ENCODE measurements at places on chromosomes 5 and 9.

GRCh38 chr5:138033907-138034306 is 1.0 kb upstream of the FAM13B start:
- no peak for DNase-seq
- H3K4me1 ChIP-seq, result peaks cover 57% of the 10 kb centered on the region
- no peaks in the 10 kb centered on the region for H3K27me3 ChIP-seq
- peak overlapping the region; percentile 97 for H3K27ac ChIP-seq
- peaks cover 20% of the 10 kb centered on the region for H3K36me3 ChIP-seq

- DNase-seq, result no peak
- peaks cover 8% of the 10 kb centered on the region for H3K27me3 ChIP-seq
- H3K36me3 ChIP-seq, result no peaks in the 10 kb centered on the region
Observed at GRCh38 chr5:74109344-74109743, 483.3 kb downstream of the ARHGEF28 start.

DNA sequence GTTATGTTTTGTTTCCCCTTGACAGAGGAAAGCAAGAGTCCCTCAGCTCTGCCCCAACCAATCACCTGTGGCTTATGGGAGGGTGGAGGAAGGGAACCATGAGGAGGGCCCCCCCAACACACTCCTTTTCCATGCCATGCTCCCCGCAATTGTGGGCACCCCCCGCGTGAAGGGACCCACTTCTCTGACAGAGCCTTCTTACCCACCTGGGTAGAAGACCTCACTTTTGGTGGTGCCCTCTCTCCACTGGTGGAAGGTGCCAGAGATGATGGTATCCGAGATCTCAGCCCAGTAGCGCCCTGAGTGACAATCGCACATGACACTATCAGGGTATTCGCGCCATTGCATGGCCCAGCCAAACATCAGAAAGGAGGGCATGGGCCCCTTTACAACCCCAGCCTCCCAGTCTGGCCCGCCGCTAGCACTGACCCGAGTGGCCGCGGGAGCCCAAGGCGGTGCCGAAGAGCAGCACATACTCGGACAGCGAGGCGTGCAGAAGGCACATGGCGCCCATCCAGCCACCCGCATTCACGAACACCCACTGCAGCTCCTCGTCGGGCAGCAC is 714 bp downstream of the SIGMAR1 start:
- peak overlapping the region; percentile 74 for H3K27ac ChIP-seq
- H3K36me3 ChIP-seq, result peaks cover 15% of the 10 kb centered on the region
- peak overlapping the region; percentile 88 for H3K4me3 ChIP-seq
- peaks cover 42% of the 10 kb centered on the region for H3K4me1 ChIP-seq

- peak overlapping the region; percentile 28 for H3K27ac ChIP-seq
- H3K36me3 ChIP-seq, result peaks cover 84% of the 10 kb centered on the region
- H3K4me3 ChIP-seq, result no peak overlapping the region
- no peaks in the 10 kb centered on the region for H3K27me3 ChIP-seq
Observed at GRCh38 chr9:127763918-127764384, 14.5 kb downstream of the SH2D3C start.

DNA sequence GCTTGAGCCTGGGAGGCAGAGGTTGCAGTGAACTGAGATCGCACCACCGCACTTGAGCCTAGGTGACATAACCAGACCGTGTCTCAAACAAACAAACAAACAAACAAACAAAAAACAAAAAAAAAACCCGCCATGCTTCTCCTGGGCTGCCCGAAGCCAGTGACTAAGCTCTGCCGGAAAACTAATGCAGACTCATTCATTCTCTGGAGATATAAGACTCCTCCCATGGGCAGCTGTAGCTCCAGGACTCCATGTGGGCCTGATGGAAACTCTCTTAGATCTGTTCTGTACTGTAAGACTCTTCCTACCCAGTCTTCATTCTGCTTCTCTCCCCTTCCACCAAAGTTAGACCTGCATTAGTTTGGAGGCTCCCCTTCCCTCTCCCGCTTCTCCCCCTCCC is 11.1 kb downstream of the GLDC start:
- peaks cover 1% of the 10 kb centered on the region for H3K27me3 ChIP-seq
- H3K4me3 ChIP-seq, result no peak overlapping the region
- no peak for DNase-seq
- peaks cover 5% of the 10 kb centered on the region for H3K4me1 ChIP-seq

- no peak for DNase-seq
- H3K36me3 ChIP-seq, result no peaks in the 10 kb centered on the region
- no peak overlapping the region for H3K4me3 ChIP-seq
- no peak overlapping the region for H3K27ac ChIP-seq
Observed at GRCh38 chr5:133298447-133298846, 246.6 kb downstream of the HSPA4 start.

- no peaks in the 10 kb centered on the region for H3K36me3 ChIP-seq
- no peak overlapping the region for H3K4me3 ChIP-seq
- DNase-seq, result no peak
- H3K27me3 ChIP-seq, result peaks cover 1% of the 10 kb centered on the region
Observed at GRCh38 chr5:175855041-175855720, 16.2 kb upstream of the CPLX2 start.

- peaks cover 24% of the 10 kb centered on the region for H3K36me3 ChIP-seq
- peaks cover 88% of the 10 kb centered on the region for H3K4me1 ChIP-seq
- H3K4me3 ChIP-seq, result no peak overlapping the region
- H3K27ac ChIP-seq, result peak overlapping the region; percentile 53
Observed at GRCh38 chr9:131404581-131404980, 10.7 kb downstream of the PRRC2B start.

GRCh38 chr9:136115641-136116359 is 2.9 kb downstream of the TMEM250 start:
- peaks cover 58% of the 10 kb centered on the region for H3K4me1 ChIP-seq
- no peak overlapping the region for H3K4me3 ChIP-seq
- no peaks in the 10 kb centered on the region for H3K27me3 ChIP-seq
- no peak for DNase-seq
- peak overlapping the region; percentile 99 for H3K27ac ChIP-seq

- peaks cover 2% of the 10 kb centered on the region for H3K4me1 ChIP-seq
- no peak overlapping the region for H3K27ac ChIP-seq
- H3K4me3 ChIP-seq, result no peak overlapping the region
- no peaks in the 10 kb centered on the region for H3K36me3 ChIP-seq
Observed at GRCh38 chr9:8206720-8207119, 407.1 kb upstream of the DMAC1 start.

DNA sequence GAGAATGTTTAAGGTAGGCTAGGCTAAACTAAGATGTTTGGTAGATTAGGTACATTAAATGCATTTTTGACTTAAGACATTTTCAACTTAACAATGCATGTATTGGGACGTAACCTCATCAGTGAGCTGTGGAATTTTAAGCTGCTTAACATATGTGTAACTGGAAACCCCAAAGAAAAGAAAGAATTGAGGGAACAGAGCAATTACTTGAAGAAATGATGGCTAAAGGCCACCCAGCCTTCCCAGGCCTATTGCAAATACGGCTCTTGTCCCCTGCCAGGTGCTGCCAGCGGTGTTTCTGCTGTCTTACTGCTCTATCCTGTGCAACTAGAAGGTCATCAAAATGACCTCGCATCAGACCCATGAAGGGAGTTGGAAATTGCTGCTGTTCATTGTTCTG is 52.0 kb downstream of the RICTOR start:
- H3K4me3 ChIP-seq, result no peak overlapping the region
- H3K27ac ChIP-seq, result no peak overlapping the region
- no peaks in the 10 kb centered on the region for H3K27me3 ChIP-seq

GRCh38 chr5:81904166-81904565 is 67.7 kb upstream of the ATG10 start:
- H3K36me3 ChIP-seq, result no peaks in the 10 kb centered on the region
- no peaks in the 10 kb centered on the region for H3K27me3 ChIP-seq
- no peak overlapping the region for H3K27ac ChIP-seq
- DNase-seq, result no peak
- H3K4me3 ChIP-seq, result no peak overlapping the region
- H3K4me1 ChIP-seq, result no peaks in the 10 kb centered on the region

DNA sequence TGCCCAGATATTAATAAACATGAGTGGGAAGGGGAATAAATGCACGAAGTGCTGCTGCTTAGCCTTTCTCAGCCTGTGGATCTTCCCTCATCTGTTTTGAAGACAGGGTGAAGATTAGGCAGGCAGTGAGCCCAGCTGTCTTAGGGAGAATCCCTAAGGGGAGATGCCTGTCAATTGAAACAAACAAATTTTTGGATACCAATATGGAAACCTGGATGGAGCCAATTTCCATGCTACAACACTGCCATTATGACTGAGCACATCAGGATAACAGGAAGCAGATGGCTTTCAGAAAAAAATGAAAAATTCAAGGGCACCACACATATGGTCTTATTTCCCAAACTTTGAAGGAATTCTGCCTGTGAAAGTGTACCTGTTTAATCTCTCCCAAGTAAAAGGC is 80.3 kb downstream of the HMHB1 start:
- H3K36me3 ChIP-seq, result no peaks in the 10 kb centered on the region
- H3K27me3 ChIP-seq, result peaks cover 6% of the 10 kb centered on the region
- no peak overlapping the region for H3K4me3 ChIP-seq
- no peak overlapping the region for H3K27ac ChIP-seq

- no peaks in the 10 kb centered on the region for H3K36me3 ChIP-seq
- H3K27me3 ChIP-seq, result no peaks in the 10 kb centered on the region
- no peak overlapping the region for H3K4me3 ChIP-seq
- no peak for DNase-seq
- no peaks in the 10 kb centered on the region for H3K4me1 ChIP-seq
- no peak overlapping the region for H3K27ac ChIP-seq
Observed at GRCh38 chr9:75993434-75993833, 103.0 kb downstream of the PCSK5 start.

DNA sequence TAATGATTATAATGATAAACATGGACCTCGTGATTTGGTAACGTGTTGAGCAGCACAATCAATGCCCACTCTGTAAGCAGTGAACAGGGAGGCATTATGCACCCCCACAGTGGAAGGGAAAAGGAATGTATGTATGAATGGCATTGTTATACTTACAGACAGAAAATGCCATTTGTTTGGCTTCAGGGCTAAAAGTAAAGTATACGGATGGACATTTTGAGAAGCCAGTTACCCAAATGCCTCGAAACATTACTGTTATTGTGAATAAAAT is 260.2 kb upstream of the PPP1R2B start:
- no peak overlapping the region for H3K27ac ChIP-seq
- H3K4me1 ChIP-seq, result no peaks in the 10 kb centered on the region
- peaks cover 4% of the 10 kb centered on the region for H3K27me3 ChIP-seq
- no peak overlapping the region for H3K4me3 ChIP-seq
- H3K36me3 ChIP-seq, result no peaks in the 10 kb centered on the region

DNA sequence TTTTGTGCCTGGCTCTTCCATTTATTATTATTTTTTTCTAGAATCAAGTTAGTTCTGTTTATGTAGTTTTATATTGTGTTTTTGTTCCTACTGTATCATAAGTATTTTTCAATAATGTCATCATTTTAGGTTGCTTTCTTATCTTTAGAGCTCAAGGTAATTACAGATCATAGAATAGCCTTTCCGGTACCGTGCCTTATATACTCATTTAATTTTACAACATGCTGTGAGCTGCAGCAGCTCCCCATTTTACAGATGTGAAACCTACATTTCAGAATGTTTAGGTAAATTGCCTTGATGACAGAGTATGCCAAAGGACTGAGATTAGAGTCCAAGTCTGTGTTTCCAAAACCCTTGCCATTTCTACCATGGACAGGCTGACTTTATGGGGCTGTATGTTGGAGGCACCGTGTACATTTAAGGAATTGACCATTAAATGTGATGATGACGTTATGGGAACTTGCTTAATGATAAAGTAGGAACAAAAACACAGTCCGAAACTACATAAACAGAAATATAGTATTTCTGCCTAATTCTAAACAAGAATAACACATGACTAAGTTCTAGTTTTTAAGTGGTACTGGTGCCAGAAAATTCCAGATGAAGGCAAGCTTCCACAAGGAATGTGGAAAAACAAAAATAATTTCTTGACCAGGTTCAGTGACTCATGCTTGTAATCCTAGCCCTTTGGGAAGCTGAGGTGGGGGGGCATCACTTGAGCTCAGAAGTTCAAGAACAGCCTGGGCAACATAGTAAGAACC is 97.7 kb downstream of the IQGAP2 start:
- peaks cover 22% of the 10 kb centered on the region for H3K36me3 ChIP-seq
- no peak overlapping the region for H3K27ac ChIP-seq
- DNase-seq, result no peak
- peaks cover 25% of the 10 kb centered on the region for H3K4me1 ChIP-seq
- H3K4me3 ChIP-seq, result no peak overlapping the region

GRCh38 chr9:124782661-124783574 is 6.0 kb downstream of the OLFML2A start:
- no peak overlapping the region for H3K4me3 ChIP-seq
- no peaks in the 10 kb centered on the region for H3K36me3 ChIP-seq
- peak; percentile 5 for DNase-seq
- H3K27ac ChIP-seq, result no peak overlapping the region
- H3K4me1 ChIP-seq, result no peaks in the 10 kb centered on the region

DNA sequence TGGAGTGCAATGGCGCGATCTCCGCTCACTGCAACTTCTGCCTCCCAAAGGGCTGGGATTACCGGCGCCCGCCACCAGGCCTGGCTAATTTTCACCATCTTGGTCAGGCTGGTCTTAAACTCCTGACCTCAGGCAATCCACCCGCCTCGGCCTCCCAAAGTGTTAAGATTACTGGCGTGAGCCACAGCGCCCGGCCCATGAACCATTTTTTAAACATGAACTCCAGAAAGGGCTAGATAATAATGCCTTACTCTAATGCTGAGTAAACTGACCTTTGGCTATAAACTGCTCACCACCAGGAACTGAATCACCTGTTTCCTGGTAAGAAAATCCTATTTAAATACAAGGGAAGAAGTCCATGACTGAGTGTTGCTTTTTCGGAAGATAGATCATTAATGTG is 23.2 kb upstream of the DAB2 start:
- no peak overlapping the region for H3K27ac ChIP-seq
- H3K4me3 ChIP-seq, result no peak overlapping the region
- H3K27me3 ChIP-seq, result peaks cover 5% of the 10 kb centered on the region
- H3K36me3 ChIP-seq, result no peaks in the 10 kb centered on the region
- H3K4me1 ChIP-seq, result no peaks in the 10 kb centered on the region

- no peak overlapping the region for H3K4me3 ChIP-seq
- H3K36me3 ChIP-seq, result no peaks in the 10 kb centered on the region
- H3K27me3 ChIP-seq, result peaks cover 2% of the 10 kb centered on the region
Observed at GRCh38 chr5:17224858-17225511, 7.6 kb downstream of the BASP1 start.

DNA sequence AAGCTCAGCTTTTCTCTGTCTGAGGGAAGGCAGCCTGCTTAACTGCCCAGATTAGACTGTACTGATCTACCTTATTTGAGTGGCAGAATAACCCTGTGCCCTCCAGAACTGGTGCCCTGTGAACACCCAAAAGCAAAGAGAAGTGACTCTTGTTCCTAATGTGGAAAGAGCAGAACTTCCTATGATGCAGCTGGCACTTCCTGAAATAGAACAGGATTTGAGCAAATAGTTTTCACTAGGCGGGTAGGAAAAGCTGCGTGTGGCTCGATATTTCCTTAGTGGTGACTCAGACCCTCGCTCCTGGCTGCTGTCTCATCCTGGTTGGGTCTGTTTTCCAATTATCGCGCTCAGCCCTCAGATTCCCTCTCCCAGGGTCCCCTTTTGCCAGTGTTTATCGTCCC is 89.9 kb downstream of the SH3TC2 start:
- peaks cover 10% of the 10 kb centered on the region for H3K27me3 ChIP-seq
- no peaks in the 10 kb centered on the region for H3K36me3 ChIP-seq
- no peaks in the 10 kb centered on the region for H3K4me1 ChIP-seq
- H3K4me3 ChIP-seq, result no peak overlapping the region
- no peak for DNase-seq

- DNase-seq, result no peak
- H3K27ac ChIP-seq, result no peak overlapping the region
- no peak overlapping the region for H3K4me3 ChIP-seq
- peaks cover 47% of the 10 kb centered on the region for H3K27me3 ChIP-seq
Observed at GRCh38 chr5:10329820-10330481, 22.2 kb upstream of the CMBL start.

GRCh38 chr5:151450605-151451004 is 3.2 kb downstream of the SLC36A1 start:
- H3K4me3 ChIP-seq, result no peak overlapping the region
- H3K27me3 ChIP-seq, result peaks cover 5% of the 10 kb centered on the region
- DNase-seq, result no peak

- H3K27ac ChIP-seq, result no peak overlapping the region
- no peaks in the 10 kb centered on the region for H3K36me3 ChIP-seq
- peaks cover 14% of the 10 kb centered on the region for H3K4me1 ChIP-seq
- H3K4me3 ChIP-seq, result no peak overlapping the region
Observed at GRCh38 chr9:129242191-129242941, 64.3 kb upstream of the IER5L start.

Measured in activated CD4-positive, alpha-beta memory T cell treated with anti-CD3 and anti-CD28 coated beads, Interleukin-2, amount 10 ng/mL, durations not matched to agents 7 days and 5 days (primary cell).